Effector memory CD4-positive, alpha-beta T cell (primary cell): ENCODE measurements at places on chromosomes 16 and 17.

GRCh38 chr17:60941028-60941427 lies 263.4 kb downstream of the BCAS3 start:
- no peaks in the 10 kb centered on the region for H3K36me3 ChIP-seq
- DNase-seq = no peak
- H3K27me3 ChIP-seq = no peaks in the 10 kb centered on the region
- no peak overlapping the region for H3K27ac ChIP-seq

DNA sequence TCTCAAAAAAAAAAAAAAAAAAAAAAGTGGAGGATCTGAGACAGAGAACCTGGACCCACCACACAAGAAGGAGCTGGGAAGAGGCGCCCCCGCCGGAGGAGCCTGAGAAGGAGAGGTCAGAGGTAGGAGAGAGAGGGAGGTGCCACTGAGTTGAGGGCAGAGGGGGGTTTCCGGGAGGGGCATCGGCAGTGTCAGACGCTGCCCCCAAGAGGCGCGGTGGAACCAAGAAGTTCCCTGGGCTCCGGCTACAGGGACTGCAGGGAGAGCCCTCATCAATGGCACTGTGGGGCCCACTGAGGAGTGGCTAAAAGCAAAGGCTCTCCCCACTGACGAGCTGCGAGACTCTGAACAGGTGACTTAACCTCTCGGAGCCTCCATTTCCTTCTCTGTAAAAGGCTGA lies 4.2 kb downstream of the CCDC42 start:
- H3K27ac ChIP-seq = peak overlapping the region; percentile 7
- no peaks in the 10 kb centered on the region for H3K4me1 ChIP-seq
- DNase-seq = peak; percentile 41

GRCh38 chr17:59397316-59398073 lies 66.0 kb downstream of the YPEL2 start:
- no peaks in the 10 kb centered on the region for H3K27me3 ChIP-seq
- no peaks in the 10 kb centered on the region for H3K4me1 ChIP-seq
- no peak for DNase-seq
- H3K36me3 ChIP-seq = peaks cover 12% of the 10 kb centered on the region
- no peak overlapping the region for H3K4me3 ChIP-seq

- H3K4me3 ChIP-seq = no peak overlapping the region
- no peak for DNase-seq
- H3K27ac ChIP-seq = no peak overlapping the region
- no peaks in the 10 kb centered on the region for H3K36me3 ChIP-seq
- no peaks in the 10 kb centered on the region for H3K4me1 ChIP-seq
- H3K27me3 ChIP-seq = no peaks in the 10 kb centered on the region
These were observed 37.5 kb upstream of the GRIN2A start for GRCh38 chr16:10219742-10220141.

- peaks cover 5% of the 10 kb centered on the region for H3K4me1 ChIP-seq
- H3K27me3 ChIP-seq = no peaks in the 10 kb centered on the region
- no peaks in the 10 kb centered on the region for H3K36me3 ChIP-seq
- peak; percentile 27 for DNase-seq
- peak overlapping the region; percentile 14 for H3K4me3 ChIP-seq
These were observed 20.6 kb downstream of the MYL4 start for GRCh38 chr17:47229535-47230443.

DNA sequence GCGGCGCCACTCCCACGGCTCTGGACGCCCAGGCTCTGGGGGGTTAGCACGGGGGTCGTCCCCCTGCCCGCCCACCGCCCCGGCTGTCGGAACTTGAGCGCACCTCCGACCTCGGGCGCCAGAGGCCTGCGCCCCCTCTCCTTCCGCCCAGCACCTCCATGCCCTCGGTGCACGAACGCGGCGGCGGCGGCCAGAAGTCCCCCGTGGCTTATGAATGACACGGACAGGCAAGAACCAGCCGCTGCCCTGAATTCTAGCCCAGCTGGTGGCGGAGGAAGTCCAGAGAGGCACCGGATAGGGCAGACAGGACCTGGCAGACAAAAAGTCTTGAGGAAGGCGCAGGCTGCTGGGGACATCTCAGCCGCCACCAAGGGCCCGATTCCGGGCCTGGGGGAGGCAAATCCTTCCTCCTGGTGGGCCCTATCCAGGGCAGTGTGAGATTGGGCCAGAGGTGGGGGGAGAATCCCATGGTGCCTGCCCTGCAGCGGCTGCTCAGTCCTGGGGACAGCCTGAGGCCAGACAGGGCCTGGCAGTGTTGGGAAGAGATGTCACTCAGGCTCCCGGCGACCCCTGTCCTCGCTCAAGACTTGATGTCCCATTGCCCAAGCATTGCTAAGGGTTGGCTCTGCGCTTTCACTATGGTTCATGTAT lies 897 bp upstream of the CYGB start:
- peaks cover 14% of the 10 kb centered on the region for H3K4me1 ChIP-seq
- no peaks in the 10 kb centered on the region for H3K36me3 ChIP-seq
- H3K27ac ChIP-seq = no peak overlapping the region
- H3K27me3 ChIP-seq = peaks cover 25% of the 10 kb centered on the region
- no peak for DNase-seq

DNA sequence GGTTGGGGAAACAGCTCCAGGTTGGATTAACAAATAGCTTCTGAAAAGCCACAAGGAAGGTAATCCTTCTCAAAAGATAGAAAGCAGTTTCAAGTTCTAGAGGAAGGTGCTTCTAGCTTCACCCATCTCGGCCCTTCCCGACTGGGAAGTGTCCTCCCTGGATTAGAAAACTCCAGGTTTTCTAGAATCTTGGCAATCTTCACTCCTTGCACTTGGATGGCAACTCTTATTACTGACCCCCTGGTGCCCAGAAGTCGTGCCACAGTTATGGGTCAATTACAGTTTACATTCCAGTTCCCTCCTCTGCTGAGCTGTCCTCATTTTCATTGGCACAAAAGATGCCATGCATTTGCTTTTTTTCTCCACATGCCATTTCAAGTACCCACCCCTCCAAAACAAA lies 65.6 kb downstream of the SMG6 start:
- DNase-seq = no peak
- H3K36me3 ChIP-seq = peaks cover 51% of the 10 kb centered on the region
- no peaks in the 10 kb centered on the region for H3K4me1 ChIP-seq
- H3K27me3 ChIP-seq = no peaks in the 10 kb centered on the region

DNA sequence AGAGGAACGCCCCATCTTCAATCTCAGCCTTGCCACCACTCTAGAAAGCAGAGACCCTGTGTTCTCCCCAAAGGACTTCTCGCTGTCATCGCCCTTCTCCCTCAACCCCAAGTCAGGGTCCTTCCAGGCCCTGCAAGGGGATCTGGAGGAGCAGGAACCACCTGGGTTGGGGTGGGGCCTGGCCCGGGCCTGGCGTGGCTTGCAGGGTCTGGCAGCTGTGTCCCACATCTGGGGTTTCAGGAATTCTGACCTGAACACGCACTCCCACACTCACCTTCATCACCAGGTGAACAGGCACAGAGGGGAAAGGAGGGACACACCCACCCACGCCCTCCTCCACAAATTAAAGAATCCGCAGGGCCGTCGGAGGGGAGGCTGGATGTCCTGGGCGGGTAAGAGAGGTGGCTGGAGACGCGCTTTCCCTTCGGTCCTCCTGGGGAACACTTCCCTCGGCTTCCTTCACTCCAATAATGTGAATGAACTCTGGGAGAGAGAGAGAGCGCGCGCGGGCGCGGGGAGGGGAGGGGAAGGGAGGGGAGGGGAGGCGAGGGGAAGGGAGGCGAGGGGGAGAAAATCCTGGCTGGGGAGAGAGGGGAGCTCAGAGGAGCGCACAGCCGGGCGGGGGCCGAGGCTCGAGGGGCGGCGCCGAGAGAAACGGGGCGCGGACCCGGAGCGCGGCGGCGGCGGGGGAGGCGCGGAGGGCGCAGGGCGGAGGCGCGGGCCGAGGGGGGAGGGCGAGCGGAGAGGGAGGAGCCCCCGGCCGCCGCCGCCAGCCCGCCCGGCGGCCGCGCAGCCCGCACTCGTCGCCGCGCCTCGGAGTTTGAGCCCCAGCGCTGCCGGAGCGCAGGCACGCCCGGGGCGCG lies at the start of gene CACNG4:
Gene CACNG4, plus strand, starts transcription at position 799 of the 863 bp plus-strand sequence. CDS start 205 bp downstream, outside the sequence.
- H3K4me1 ChIP-seq = peaks cover 4% of the 10 kb centered on the region
- H3K27ac ChIP-seq = no peak within 1 kb of the TSS
- no peaks in the 10 kb centered on the region for H3K36me3 ChIP-seq
- H3K27me3 ChIP-seq = peaks cover 21% of the 10 kb centered on the region

- H3K27me3 ChIP-seq = no peaks in the 10 kb centered on the region
- no peak for DNase-seq
- H3K4me3 ChIP-seq = no peak overlapping the region
- no peak overlapping the region for H3K27ac ChIP-seq
- no peaks in the 10 kb centered on the region for H3K4me1 ChIP-seq
These were observed 23.7 kb downstream of the SLC43A2 start for GRCh38 chr17:1604831-1605528.

DNA sequence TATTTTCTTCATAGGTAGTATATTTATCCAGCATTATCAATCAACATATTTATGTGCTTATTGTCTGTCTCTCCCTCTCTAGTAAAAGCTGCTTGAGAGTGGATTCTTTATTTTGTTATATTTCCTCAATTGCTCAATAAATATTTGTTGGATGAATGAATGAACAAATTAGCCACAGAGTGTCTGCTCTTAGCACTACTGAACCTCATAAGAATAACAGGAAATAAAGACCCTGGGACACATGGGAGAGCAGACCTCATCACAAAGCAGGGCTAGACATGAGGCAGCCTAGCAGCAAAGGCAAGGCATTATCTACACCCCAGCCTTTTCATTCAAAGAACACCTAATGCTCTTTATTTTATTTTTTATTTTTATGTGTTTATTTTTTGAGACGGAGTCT lies 34.9 kb upstream of the TANC2 start:
- no peaks in the 10 kb centered on the region for H3K27me3 ChIP-seq
- H3K36me3 ChIP-seq = no peaks in the 10 kb centered on the region
- no peak for DNase-seq

DNA sequence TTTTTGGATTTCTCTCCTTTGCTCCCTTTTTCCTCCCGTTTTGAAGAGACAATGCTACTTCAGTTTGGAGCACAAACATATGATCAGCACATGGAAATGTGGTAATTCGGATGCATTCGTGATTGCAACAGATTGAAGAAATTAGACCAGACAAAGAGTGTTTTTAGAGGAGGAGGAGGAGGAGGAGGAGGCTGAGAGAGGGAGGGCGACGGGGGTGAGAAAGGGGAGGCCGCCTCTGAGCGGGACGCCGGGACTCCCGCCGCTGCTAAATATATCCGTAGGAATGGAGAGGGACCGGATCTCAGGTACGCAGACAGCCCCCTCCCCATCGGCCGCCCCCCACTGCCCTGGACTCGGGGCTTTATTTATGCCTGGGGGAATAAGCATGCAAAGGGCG lies 179.3 kb downstream of the SEC14L1 start:
- H3K27ac ChIP-seq = no peak overlapping the region
- H3K4me1 ChIP-seq = peaks cover 32% of the 10 kb centered on the region
- no peaks in the 10 kb centered on the region for H3K36me3 ChIP-seq
- DNase-seq = no peak
- no peak overlapping the region for H3K4me3 ChIP-seq
- H3K27me3 ChIP-seq = no peaks in the 10 kb centered on the region

DNA sequence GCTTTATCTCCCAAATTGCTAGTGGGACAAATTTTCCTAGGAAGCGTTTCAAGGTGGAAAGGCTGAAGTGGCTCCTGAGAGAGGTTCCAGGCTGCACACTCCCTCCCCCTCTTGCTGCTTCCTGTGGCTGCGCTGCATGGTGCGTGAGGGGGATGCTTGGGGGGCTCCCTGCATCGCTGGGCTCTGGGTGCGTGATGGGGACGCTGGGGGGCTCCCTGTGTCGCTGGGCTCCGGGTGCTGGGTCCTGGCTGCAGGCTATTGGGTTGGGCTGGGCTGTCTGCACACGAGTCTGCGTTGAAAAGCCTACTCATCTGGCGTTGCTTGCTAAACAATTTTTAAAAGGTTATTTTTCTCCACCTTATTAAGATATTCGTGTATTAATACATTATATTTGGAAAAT lies 30.1 kb downstream of the NDEL1 start:
- H3K4me1 ChIP-seq = no peaks in the 10 kb centered on the region
- DNase-seq = no peak
- no peaks in the 10 kb centered on the region for H3K27me3 ChIP-seq
- H3K4me3 ChIP-seq = no peak overlapping the region
- H3K36me3 ChIP-seq = peaks cover 68% of the 10 kb centered on the region

- H3K4me1 ChIP-seq = no peaks in the 10 kb centered on the region
- no peak for DNase-seq
- no peaks in the 10 kb centered on the region for H3K27me3 ChIP-seq
These were observed 41.7 kb downstream of the EFCAB5 start for GRCh38 chr17:29982991-29983653.

DNA sequence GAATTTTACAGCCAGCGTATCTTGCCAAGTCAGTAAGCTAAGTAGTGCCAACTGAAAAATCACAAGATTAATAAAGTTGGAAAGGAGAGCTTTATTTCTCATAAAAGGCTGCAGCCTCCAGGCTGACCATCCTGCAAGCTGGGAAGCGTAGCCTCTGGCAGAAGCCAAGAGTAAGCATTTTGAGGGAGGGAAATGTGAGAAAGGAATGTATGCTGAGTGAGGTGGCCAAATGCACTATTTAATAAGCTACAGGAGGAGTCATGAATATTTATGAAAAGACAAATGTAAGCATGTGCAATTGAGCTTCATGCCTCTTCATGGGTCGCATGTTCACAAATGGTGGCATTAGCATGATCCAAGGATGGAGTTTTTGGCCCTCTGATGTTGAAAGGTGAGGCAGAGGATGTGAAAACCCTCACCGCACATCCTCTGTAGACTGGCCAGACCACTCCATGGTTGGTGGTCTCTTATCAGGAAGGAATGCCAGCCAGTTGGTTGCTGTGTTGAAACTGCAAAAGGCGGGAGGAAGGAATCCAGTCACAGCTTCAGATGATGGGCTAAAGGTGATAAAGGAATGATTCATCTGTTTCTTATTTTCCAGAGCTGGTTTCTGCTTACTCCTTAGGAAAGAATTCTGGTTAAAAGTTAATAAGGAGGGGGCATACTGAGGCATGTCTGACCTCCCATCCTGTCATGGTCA lies 9.2 kb downstream of the KRT33B start:
- H3K4me3 ChIP-seq = no peak overlapping the region
- DNase-seq = no peak
- H3K4me1 ChIP-seq = no peaks in the 10 kb centered on the region
- no peaks in the 10 kb centered on the region for H3K27me3 ChIP-seq

GRCh38 chr16:79164388-79164995 lies 436.0 kb downstream of the MAF start:
- no peak for DNase-seq
- H3K4me1 ChIP-seq = no peaks in the 10 kb centered on the region
- no peak overlapping the region for H3K27ac ChIP-seq
- H3K27me3 ChIP-seq = no peaks in the 10 kb centered on the region

DNA sequence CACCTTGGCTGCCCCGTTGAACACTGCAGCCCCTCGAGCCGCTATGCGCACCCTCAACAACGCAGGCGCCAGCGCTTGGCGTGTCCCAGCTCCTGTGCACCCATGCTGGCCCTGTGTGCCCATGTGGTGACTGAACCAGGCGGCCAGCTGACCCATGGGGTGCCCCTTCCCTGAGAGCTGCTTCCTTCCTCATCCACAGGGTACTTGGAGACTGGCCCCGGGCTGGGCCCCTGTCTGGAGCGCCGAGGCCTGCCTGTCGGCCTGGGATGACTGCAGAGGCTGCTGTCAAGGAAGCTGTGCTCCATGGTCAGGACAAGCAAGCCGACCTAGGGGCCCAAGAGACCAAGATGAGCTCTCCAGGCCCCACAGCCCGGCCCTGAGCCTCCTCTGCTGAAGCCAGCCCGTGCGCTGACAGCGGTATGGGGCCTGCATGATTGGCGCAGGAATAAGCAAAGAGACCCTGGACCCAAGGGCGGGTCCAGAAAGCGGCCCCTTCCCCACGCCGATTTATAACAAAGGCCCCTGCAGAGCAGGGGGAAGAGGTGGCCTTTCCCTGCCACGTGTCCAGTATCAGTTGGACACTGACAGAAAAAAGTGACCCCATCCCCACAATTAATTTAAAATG lies 21.6 kb upstream of the BAHCC1 start:
- no peak overlapping the region for H3K4me3 ChIP-seq
- DNase-seq = no peak
- peaks cover 3% of the 10 kb centered on the region for H3K27me3 ChIP-seq
- no peak overlapping the region for H3K27ac ChIP-seq
- no peaks in the 10 kb centered on the region for H3K36me3 ChIP-seq
